ENCODE measurements at places on chromosomes 3 and 15. TPM values are rescaled to one million over a fixed set of nuclear protein-coding genes. Genes with fewer than 3 reads are reported as not detected.

The DNASE1L3 gene
- not detected for total RNA-seq

The IP6K1 gene
- total RNA-seq = 25.8 TPM

DNA sequence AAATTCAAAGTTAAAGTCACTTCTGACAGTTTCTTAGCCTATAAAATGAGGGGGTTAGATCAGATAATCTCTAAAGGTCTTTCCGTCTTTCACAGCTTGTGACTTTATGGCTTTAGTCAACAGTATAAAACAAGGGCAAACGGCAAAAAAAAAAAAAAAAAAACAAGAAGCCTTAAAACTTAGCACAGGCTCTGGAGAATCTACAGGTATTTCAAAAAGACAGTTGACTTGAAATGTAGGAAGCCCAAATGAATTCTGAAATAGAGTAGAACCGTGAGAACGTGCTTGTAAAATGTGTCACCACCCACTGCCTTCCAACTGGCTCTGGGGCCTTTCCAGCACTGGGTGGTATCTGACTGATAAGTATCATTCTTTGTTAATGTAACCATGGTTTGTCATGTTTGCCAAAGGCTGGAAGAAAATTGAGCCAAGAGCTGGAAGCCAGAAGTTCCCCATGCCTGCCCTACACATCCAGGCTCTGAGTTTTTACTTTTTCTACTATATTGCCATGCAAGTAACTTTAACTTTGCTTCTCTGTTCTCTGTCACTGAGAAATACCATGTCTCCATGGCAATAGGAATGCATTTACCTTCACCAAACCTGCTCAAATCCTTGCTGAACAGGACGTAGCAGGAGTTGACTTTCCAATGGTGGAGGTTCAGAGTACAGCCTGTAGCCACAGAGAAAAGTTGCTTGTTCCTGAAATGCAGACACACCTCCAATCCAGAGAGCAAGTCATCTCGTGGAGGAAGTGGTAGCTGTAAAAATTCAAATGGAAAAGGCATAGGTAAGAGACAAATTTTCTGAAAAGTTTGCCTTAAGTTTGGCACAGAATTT, 35.8 kb upstream of the THSD4 start:
- peak; percentile 22 for DNase-seq

DNA sequence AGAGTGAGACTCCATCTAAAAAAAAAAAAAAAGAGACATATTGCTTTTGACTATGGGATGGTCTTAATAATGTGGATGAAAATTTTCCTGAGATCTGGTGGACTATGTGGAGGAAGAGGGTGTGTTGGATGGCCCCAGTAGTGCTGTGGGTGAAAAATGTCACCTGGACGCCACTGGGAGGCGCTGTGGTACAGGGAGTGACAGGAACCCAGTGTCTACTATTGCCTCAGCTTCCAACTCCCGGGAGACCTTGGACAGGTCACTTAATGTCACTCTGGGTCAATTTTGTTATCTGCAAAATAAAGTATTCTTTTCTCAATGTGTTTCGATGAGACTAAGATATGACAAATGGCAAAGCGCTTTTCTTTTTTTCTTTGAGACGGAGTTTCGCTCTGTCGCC, 27.7 kb upstream of the DCP1A start:
- peak; percentile 52 for DNase-seq

GRCh38 chr3:135224815-135225362, 429.8 kb downstream of the EPHB1 start:
- DNase-seq = no peak

- peak; percentile 66 for DNase-seq
Observed at GRCh38 chr15:78422571-78423340, 15.3 kb upstream of the IREB2 start.

All from A673 (cell line).